ENCODE measurements at places on chromosomes 2 and 18.

- DNase-seq = no peak
Observed at GRCh38 chr18:5628512-5629255, 84.9 kb upstream of the EPB41L3 start.

DNA sequence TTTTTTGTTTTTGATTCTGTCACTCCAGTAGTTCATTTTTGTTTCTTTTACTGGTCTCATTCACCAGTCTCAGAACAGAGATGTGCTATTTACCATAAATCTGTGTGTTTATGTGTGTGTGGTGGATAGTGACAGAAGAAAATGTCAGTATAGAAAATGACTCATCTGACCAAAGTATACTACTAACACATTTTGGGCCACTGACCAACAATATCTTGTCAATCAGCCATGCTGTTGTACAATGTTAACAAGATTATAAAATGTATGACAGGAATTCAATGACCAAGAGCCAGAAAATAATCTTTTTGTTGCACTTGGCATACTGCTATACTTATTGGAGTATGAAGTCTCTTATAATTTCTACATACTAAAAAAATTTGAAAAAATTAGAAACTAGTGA, 1081.4 kb upstream of the NRXN1 start:
- DNase-seq = no peak

GRCh38 chr2:88350331-88351248, 101.9 kb downstream of the FOXI3 start:
- peak; percentile 19 for DNase-seq

GRCh38 chr2:233803292-233803911, 25.3 kb downstream of the MROH2A start:
- DNase-seq = no peak

GRCh38 chr2:174878537-174879147, 114.4 kb upstream of the CHRNA1 start:
- DNase-seq = no peak

- no peak for DNase-seq
Observed at GRCh38 chr18:50114448-50114847, 80.5 kb downstream of the MYO5B start.

GRCh38 chr2:159179696-159180095, 106.8 kb downstream of the WDSUB1 start:
- no peak for DNase-seq

DNA sequence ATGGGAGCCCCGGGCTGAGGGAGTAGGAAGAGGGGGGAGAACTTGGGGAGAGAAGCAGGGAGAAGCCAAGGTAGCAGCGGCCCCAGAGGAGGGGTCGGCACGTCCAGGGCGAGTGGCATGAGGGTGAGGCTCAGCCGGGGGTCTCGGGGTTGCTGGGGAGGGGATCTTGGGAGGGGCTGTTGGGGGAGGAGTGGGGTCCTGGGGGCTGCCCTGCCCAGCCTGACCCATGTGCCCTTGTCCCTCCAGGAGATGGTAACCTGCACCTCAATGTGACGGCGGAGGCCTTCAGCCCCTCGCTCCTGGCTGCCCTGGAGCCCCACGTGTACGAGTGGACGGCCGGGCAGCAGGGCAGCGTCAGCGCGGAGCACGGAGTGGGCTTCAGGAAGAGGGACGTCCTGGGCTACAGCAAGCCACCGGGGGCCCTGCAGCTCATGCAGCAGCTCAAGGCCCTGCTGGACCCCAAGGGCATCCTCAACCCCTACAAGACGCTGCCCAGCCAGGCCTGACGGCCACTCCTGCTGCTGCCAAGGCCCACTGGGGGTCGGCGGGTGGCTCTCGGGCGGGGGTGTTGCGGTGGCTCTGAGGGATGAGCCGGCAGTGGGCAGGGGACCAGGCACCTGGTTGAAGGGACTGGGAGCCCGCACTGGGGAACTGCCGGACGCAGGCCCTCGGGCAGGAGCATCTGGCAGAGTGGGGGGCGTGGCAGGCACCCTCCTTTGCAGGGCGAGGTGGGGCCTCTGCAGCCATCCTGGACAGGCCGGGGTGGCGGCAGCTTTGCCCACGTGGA, 9.0 kb upstream of the GAL3ST2 start:
- no peak for DNase-seq

- no peak for DNase-seq
Observed at GRCh38 chr2:15546297-15547098, 14.6 kb downstream of the NBAS start.

DNA sequence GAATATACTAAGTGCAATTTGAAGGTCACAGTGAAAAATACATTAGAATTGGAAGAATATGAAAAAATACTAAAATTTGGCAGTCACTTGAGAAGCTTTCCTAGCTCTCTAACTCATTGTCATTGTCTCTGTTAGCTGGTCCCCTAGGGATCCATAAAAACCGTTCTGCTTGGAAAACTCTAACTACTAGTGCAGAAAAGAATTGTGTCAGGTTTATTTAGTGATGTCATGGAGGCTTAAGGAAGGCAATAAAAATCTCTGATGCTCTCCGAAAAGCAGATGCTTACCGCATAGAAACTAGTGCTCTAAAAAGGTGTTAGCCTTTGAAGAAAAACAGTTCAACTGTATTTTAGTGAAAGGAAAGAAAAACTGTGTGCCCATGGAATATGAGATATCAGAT, 150.1 kb upstream of the DLGAP1 start:
- peak; percentile 41 for DNase-seq

DNA sequence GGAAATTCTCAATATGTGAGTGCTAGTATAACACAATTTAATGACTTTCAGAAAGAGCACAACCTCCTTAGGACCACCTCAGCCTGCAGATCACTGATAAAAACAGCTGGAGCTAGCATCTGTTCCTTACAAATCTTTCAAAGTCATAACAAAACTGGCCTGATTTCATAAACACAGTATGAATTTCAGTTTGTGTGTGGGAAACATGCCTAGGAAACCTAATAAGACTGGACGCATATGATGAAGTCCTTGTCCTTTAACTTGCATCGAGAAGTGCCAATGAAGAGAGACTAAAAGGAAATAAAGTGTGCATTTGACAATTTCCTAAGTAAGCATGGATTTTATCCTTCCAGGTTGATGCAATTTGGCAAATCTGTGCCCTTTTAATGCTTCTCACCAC, 74.1 kb upstream of the KLHL14 start:
- DNase-seq = no peak

- DNase-seq = no peak
Observed at GRCh38 chr2:205187731-205188130, 494.6 kb upstream of the NRP2 start.

GRCh38 chr18:76566987-76567386, 71.9 kb upstream of the ZNF516 start:
- DNase-seq = no peak

DNA sequence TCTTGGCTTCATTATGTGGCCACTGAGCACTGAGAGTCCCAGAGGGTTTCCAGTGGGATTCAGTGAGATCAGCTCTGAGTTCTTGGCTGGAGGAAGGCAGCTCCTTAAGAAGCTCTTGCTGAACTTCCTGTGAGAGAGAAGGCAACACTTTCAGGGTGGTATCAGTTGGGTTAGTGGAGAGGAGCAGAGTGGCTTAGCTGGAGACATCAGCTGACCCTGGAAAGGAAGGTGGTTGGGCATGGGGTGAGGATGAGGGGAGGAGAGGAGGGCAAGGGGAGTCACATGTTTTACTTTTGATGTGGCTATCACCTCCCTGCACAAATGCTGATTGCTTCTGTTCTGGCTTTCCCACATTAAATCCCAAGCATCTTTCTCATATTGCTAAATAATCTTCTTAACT, 95.1 kb downstream of the ACOXL start:
- no peak for DNase-seq

GRCh38 chr18:36809590-36810381, 19.0 kb downstream of the TPGS2 start:
- peak; percentile 13 for DNase-seq

DNA sequence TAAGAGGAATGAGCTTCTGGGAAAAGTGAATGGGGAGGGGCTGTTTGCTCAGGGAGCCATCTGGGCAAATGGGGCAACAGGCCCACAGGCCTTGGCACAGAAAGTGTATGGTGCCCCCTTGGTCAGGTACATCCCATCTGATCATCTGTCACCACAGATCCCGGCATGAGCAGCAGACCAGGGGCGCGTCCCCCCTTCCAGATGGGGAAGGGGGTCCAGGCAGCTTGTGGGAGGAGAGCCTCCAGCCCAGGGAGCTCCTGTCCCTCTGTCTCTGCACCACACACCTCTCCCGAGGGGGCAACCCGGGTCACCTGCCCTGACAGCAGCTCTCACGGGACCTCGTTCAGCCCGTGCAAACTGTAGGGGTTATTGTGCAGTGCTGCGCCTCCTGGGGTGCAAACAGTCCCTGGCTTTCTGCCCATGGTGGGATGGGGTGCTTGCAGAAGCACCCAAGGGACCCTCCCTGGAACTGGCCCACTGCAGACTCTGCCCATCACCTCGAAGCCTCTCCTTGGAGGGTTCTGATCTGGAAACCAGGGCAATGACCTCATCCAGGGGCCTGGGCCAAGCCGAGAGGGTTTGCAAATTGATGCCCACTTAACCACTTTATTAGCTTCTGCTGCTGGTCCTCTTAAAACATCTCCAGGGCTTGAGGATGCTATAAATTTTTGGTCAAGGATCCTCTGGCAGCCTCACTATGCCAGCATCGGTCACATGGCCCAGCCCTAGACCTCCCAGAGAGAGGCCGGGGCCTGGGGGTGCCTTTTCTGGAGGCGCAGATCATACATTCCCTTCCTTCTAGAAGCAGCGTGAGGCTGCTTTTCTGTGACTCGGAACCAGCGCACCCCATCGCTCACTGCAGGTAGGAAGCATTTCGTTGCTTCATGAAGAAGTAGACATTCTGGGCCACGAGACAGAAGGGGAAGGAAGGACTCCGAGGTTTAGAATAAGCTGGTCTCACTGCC, 7.6 kb upstream of the BOK start:
- DNase-seq = no peak
